Astrocyte of the spinal cord (primary cell): ENCODE measurements at places on chromosomes 2 and 18.

DNA sequence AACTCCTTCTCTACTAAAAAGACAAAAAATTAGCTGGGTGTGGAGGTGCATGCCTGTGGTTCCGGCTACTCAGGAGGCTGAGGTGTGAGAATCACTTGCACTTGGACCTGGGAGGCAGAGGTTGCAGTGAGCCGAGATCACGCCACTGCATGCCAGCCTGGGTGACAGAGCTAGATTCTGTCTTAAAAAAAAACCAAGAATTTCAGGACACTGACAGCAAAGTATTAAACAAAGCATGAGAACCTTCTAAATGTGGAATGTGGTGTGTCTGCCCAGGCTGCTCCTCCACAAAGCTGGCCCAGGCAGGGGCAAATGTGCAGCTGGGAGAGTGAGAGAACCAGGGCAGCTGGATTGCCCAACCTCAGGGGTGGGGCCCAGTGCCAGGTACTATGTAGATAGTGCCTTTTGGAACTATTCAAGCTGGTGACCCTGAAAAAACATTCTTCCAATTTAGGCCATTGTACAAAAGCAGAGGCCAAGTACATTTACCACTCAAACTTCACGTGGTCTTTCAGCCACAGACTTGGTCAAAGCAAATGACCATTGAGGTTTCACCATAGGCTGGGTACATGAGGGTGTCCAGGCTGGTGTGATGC is 6.7 kb upstream of the UGT1A5 start:
- no peak for DNase-seq

GRCh38 chr2:12320991-12321641 is 395.6 kb upstream of the TRIB2 start:
- DNase-seq, result peak; percentile 97

DNA sequence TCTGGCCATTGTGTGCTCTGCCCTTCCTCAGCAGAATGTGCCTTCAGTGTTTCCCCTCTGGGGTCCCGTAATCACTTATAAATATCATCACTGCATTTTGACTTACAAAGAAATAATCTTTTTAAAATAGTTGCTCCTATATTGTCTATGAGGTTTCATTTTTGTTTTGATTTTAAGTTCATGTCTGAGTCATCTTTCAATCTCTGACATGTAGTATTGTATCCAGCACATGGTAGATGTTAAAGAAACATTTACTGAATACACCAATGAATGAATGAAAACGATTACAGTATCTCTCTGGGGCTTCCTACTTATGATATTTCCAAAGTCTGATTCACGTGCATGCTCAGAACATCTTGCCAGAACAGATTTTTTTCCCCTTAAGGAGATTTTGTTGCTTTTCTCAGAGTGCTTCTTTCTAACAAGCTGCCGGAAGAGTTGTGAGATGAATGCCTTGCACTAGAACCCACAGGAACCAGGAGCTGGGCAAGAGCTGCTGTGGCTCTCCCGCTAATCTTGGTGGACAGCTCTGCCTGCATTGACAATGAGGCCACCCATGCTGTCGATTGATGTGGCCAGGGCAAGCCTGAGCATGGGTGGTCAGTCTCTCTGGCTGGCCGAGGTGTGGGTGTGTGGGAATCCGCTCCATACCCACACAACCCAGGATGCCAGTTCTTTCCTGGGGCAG is 199.4 kb downstream of the CYRIA start:
- no peak for DNase-seq

GRCh38 chr2:186919296-186919695 is 70.3 kb upstream of the ZSWIM2 start:
- peak; percentile 90 for DNase-seq
